ENCODE measurements at places on chromosomes 1 and 21.

- DNase-seq, result no peak
Observed at GRCh38 chr1:41018018-41018410, 3.5 kb downstream of the SLFNL1 start.

- DNase-seq, result no peak
Observed at GRCh38 chr1:94982398-94982797, 55.5 kb upstream of the CNN3 start.

DNA sequence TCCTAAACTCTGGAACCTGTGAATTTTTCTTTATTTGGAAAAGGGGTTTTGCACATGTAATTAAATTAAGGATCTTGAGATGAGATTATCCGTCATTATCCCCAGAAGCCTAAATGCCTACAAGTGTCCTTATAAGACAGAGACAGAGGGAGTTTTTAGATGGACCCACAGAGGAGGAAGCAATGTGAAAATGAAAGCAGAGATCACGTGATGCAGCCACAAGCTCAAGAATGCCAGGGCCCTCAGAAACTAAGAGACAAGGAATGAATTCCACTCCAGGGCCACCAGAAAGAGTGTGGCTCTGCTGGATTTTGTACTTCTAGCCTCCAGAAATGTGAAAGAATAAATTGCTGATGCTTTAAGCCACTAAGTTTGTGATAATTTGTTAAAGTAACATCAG is 183.6 kb upstream of the UBE2U start:
- no peak for DNase-seq

GRCh38 chr1:180168786-180169639 is 14.3 kb downstream of the QSOX1 start:
- DNase-seq, result no peak

- no peak for DNase-seq
Observed at GRCh38 chr1:226898246-226898645, 27.8 kb downstream of the PSEN2 start.

- DNase-seq, result no peak
Observed at GRCh38 chr21:36992671-36993070, 13.8 kb upstream of the RIPPLY3 start.

DNA sequence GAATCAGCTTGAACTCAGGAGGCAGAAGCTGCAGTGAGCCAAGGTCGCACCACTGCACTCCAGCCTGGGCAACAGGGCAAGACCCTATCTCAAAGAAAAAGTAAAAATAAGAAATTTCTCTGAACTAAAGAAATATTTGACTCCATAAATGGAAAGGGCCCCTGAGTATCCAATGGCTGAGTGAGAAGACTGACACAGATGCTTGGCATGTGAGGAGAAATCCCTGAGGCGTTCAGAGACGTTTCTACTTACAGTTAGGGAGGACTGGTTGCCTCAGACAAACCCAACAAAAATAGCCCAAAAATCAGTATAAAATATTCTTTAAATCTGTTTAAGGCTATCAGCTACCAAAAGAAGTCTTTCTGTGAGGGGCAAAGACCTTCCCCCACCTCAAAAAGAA is 3.0 kb upstream of the SUMO3 start:
- no peak for DNase-seq

GRCh38 chr1:20233394-20233793 is 47.1 kb upstream of the PLA2G2C start:
- no peak for DNase-seq

DNA sequence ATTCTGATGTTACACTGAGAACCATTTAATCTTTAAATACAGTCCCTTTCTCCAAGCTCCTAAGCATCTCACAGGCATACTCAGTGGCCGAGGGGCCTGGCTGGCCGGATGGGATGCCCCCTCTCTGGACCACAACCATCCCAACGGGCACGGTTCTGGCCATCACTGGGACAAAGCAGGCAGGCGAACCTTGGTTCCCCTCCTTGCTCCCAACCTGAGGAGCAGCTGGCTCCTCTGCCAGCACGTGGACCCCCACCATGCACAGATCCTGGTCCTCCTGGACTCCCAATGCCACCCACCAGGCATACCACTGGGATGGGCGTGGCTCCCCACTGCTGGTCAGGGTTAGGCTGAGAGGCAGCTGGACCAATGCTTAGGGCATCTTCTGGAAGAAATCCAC is 19.8 kb upstream of the PRDM16 start:
- no peak for DNase-seq

All from anterior cingulate cortex (tissue), 58 donors.